ENCODE measurements at places on chromosomes 4 and X. TPM values are rescaled to one million over a fixed set of nuclear protein-coding genes. Genes with fewer than 3 reads are reported as not detected.

DNA sequence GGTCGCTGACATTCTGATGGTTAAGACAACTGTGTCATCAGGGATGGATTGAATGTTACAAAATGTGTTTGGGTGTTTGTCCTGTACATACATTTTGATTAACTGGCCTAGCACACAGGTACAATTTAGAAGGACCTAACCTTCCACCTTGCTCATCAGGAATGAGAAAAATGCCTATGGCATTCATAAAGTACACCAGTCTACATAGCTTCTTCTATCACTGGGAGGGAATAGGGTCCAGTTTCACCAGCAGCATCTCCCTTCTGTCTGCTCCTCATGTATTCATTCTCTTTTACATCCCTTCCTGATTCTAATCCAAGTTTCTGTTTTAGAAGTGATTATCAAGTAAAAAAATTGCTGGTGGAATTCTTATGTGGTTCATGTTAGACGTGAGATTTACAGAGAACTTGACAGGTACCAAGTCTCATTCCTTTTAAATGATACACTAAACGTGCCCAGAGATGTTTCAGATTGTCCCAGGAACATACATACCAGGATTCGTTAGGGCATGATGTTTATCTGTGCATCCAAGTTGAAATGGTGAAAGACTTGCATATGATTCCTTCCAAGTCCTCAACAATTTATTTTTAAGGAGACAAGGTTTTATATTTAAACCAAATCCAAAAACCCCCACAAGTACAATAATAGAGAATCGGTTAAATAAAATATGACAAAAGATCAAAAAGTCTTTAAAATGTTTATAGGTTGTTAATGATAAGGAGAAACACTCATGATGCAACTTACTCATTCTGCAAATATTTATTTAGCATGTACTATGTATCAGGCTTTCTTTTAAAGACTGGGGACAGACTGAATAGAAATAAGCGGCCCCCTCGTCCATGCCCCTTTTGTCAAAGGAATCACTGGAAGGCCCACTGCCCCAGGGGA lies 359.1 kb downstream of the ZNF674 start:
- no peak for DNase-seq

GRCh38 chrX:151715752-151716151 lies at the start of gene FATE1:
TSS of gene FATE1 (plus strand) at chrX:151716035. CDS start at chrX:151716120, 85 bp downstream.
- DNase-seq: no peak

DNA sequence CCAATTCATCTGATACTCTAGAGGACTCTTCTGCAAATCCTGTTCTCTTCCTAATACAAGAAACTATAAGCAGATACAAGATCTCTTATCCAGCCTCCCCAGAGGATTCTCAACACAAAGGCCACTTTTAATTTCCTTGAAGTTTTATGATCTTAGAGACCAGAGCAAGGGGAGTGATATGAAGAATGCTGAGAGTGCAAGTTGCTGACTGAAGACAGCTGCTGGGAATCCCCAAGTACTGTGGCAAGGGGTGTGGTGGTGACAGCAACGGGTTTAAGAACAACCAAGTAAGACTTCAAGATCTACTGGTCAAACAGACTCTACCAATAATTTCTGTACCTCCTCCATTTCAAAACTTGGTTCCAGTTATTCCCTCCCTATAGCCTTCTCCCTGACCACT lies 7.0 kb downstream of the AMMECR1 start:
- peak; percentile 21 for DNase-seq

DNA sequence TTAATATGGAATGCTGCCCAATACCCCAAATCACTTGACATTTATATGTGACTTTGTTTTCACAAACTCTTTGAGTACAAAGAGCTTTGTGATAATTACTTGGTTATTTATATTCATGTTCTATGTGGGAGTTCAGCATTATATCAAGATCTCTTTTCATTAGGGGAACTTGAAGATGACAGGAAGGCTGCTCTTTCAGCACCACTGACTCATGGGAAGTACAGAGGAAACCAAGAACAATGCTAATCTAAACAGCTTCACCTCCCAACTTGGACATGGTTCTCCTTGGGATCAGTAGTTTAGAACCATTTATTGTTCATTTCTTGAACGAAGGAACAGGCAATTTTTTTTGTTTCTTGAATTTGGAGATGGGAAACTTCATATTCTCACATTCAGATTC lies 184.0 kb upstream of the AFF2 start:
- DNase-seq: no peak

GRCh38 chr4:176409627-176410026 lies 89.9 kb downstream of the SPCS3 start:
- DNase-seq: no peak

Gene TBL1X
- total RNA-seq: 20.0 TPM

Gene ZCCHC18
- 2.2 TPM for total RNA-seq

Gene NSG1
- total RNA-seq: 15.8 TPM

Gene FRMD7
- not detected for total RNA-seq

Gene JCHAIN
- not detected for total RNA-seq

Data from activated CD8-positive, alpha-beta T cell treated with anti-CD3 and anti-CD28 coated beads, Interleukin-2, amount 10 ng/mL, durations not matched to agents 7 days and 5 days (primary cell).